ENCODE measurements at places on chromosomes 7 and 10.

DNA sequence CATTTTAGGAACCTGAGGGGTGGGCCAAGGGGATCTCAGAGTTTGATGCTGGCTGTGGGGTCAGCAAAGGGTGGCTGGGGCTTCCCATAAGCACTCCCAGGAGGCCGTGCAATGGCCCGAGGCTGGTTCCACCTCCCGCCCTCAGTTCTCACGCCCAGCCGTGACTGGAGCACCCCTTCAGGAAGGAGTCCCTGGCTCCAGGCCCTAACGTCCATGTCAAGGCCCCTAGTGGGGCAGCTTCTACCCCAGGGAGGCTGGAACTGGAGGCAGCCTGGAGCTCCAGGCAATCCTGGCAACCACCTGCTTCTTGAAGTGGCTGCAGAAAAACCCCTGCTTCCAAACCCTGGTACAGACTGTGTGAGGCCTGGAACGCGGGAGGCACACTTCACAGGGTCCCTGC lies 165.5 kb downstream of the DIP2C start:
- no peak for DNase-seq

DNA sequence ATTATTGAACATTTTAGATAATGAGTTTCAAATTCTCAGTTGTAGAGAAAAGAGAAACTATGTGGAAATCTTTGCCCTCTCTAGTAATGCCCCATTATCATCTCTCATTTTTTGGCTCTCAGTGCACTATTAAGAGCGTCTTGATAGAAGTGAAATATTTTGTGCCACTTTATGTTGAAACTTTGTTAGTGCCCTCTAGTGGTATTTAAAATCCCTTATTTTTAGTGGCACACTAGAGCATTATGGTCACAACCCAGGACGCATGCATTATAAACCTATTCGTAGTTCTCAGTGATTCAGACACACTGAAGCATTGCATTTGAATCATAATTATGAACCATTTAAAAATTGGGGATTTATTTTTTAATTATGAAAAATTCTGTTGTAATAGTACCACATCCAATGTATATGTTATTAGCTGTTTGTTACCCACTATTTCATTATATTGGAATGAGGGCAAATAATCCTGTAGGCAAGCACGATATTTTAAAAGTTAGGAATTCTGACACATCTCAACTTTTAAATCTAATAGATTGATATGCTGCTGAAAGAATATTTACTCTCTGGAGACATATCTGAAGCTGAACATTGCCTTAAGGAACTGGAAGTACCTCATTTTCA lies 21.9 kb downstream of the PDCD4 start:
- peak; percentile 75 for DNase-seq

DNA sequence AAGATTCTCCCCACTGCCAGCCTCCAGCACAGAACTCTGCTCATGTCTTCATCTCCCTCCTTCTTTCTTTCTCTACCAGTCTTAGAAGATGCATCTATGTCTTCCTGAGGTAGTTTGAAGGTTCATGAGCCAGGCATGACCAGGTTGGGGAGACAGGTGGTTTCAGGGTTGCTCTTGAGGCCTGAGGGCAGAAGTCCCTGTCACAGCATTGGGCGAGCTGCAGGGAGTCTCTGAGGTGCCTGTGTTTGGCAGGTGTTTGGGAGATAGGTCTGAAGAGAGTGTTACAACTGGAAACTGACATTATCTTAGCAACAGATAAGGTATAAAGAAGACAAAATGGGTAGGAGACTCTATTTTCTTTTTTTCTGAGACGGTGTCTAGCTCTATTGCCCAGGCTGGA lies 18.7 kb downstream of the PRSS2 start:
- no peak for DNase-seq

DNA sequence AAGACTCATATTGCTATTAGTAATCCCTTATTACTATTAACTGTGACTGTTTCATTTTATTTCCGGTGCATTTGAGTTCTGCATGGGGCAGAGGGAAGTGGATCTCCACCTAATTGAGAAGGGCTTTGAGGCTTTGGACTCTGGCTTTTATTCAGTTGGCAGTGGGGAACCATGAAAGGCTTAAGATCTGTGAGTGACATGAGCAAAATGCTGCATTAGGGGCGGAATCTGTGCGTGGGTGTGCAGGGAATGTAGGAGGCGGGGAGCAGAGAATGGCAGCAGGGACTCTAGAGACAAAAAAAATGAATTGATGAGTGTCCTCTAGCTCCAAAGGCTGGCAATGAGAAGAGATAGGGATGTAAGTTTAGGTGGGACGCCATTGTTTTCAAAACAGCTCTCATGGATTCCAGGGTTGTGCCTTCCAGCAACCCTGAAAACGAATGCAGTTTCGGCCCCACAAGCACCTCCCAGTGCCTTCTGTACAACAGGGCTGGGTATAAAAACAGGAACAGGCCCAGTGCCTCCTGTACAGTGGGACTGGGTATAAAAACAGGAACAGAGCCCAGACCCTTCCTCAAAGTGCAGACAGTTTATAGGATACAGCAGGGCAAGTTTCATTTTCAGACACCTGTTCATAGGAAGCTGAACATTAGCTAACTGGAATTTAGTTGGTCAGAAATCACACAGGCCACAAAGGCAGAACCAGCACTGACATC lies 663.3 kb upstream of the FOXK1 start:
- DNase-seq, result no peak

DNA sequence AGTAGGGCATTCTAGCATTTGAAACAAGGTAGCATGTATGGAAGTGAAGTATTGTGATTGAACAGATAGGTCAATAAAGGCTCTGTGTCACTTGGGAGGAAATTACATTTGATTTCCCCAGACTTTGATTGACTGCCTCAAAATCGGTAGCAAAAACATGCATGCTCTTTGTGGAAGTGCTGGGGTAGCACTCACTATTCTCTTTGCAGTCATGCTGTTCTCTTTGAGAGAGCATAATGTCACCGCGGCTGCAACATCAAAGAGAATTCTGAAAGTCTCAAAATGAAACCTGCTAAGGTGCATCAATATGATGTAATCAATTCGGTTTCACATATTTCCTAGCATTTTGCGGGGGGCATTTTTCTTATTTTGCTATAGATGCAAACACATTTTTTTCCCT lies 64.2 kb downstream of the ARMC3 start:
- DNase-seq, result peak; percentile 87

- no peak for DNase-seq
Measured at GRCh38 chr10:117622471-117623184, 80.1 kb downstream of the EMX2 start.

DNA sequence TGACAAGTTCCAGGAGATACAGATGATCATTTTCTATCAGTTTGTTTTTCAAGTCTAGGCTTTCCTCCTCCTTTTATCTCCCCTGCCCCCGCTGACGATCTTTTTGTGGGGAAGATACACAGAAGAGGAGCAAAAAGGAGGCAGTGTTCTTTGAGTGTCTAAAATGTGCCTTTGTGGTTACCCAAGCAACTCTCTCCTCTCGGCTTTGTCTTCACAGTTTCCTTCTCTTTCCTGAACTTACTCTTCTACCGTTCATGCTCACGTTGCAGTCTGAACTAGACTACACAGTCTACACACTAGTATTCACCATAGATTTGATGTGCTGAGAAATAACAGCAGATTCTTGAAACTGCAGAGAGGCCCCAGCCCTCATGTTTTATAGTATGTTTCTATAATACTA lies 23.6 kb downstream of the CEP41 start:
- DNase-seq, result no peak

- DNase-seq, result no peak
Measured at GRCh38 chr7:99127636-99128035, 16.3 kb downstream of the SMURF1 start.

DNA sequence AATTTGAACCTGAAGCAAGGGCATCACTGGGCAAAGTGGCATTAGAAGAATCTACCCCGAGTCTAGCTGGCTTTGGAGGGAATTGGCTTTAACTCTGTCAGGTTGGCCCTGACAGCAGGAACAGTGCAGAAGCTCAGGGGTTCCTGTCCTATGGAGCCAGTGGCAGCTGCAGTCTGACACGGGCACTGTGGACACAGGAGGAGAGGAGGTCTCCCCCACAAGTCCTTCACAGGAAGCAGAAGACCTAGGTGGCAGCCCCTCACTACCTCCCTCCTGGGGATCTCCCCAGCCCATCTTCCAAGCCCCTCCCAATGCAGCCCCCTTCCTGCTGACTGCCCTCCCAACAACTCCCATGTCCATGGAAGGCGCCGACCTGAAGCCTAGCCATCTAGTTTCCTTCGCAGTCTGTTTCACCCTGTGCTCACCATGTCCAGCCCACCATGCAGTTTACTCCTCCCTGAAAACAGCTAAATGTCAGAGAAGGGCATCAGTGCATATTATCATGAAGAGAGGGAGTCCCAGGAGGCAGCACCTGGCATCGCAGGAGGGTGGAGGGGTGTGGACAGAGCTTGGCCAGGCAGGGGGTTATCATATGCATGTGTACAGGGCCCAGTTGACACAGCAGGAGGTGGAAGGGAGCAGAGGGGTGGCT lies 17.9 kb upstream of the GDF10 start:
- DNase-seq, result no peak

- no peak for DNase-seq
Measured at GRCh38 chr7:66602159-66602558, 26.5 kb upstream of the KCTD7 start.

DNA sequence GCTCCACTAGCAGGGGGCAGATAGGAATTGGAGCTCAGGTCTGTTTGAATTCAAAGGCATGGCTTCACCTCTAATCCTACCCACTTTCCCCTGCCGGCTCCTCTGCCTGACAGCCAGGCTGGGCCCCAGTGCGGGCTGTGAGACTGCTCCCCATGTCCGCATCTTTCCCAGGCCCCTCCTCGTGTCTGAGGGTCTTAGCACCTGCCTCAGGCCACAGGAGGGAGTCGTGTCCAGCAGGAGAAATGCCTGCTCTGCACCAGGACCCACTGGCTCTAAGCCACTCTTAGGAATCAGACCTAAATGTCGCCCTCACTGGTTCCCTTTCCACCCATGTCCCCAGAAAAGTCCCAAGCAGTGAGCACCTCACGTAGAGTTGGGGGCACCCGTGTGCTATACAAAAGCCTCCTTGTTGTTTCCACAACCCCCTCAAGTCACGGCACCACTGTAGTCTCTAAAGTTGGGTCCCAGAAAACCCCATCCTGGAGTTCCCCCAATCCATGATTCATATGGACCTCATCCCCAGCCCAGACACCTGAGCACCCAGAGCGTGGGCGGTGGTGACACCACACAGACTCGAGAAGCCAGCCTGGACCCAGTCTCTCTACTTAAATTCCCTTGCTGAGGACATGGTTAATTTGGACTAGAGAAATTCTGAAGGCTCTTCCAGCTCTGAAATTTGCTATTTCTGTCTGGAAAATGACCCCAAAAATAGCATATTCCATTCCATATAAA lies 466.4 kb upstream of the ZMIZ1 start:
- no peak for DNase-seq

DNA sequence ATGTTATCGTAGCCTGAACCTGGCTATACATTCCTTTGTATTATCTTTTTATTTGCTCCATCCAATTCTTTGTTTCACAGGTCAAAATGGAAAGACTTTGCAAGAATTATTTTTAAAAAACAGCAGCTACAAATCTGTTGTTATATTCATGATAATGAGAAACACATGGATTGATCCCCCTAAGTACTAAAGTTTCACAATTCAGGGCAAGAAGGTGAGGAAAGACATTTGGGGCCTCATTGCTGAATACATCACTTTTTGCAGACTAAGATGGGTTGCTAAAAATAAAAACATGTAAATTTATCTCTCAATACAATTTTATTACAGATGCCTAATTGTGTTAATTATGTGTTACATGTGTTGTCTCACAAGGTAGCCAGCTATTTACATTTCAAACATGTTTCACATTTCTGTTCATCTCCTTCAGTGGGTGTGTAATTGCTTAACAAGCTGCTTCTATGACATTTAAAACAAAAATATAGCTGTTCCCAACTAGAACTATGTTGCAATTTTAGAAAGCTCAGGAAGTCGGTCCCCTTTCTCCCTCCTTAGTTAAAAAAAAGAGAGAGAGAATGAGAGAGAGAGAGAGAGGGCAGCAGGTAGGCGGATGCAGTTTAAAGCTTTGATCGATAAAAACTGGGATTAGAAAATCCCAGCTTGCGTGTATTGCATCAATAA lies 606.3 kb upstream of the FZD8 start:
- DNase-seq, result no peak

DNA sequence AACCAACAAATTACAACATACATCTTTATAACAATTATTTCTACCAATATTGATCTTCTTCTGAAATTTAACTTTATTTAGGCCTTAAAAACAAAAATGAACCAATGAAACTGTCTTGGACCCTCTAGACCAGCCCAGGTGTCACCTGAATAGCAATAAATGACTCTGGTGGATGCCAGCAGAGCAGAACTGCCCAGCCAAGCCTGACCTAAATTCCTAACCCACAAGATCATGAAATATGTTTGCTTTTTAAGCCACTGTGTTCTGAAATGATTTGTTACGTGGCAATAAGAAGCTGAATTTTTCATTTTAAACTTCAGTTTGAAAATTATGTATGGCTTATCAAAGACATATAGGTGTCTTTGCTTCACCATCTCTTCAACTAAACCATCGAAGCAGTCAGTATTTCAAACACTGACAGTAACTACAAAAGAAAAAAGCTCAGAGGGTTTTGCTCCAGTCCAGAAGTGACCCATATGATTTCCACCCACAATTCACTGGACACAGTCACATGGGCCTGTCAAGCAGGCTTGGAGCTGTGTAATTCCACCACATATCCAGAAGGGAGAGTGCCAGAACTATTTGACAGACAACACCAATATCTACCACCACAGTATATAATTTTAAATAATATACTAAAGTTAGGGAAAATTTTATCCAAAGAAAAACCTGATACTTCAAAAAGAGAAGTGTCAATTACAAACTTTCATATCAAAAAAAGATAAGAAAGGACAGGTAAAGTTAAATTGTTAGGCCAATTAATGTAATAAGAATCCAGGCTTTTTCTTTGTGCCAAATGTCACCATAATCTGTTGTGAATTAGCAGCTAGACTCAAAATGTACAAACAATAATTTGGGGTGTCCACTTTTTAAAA lies 94.5 kb downstream of the KMT2C start:
- peak; percentile 35 for DNase-seq

DNA sequence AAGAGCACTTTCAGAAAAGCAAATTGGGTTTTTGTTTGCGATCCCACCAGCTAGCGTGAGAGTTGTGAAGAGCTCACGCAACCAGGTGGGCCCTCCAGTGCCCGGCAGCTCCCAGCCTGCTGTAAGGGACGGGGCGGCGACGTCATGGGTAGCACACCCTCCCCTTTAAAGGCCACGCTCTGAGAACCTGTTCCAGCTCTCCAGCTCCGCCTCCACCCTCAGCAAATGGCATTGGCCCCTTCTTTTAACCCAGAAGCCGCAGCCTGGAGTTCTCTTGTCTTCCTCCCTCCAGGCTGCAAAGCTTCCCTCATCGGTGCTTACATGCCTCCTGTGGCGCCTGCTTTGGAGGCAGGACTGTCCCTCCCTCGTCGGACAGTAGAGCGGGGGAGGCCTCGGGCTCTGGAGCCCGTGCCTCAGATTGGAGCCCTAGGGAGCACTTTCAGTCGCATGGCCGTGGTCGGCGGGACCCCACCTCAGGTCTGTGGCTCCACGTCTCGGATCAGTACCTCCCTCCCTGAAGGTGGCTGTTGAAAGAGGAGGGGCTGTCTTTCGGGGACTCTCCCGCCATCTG lies 32.9 kb downstream of the WIPI2 start:
- DNase-seq, result no peak

- no peak for DNase-seq
Measured at GRCh38 chr7:128941946-128942526, 4.3 kb downstream of the IRF5 start.

- DNase-seq, result no peak
Measured at GRCh38 chr7:29350351-29350750, 155.8 kb downstream of the CHN2 start.

- no peak for DNase-seq
Measured at GRCh38 chr7:43725251-43725650, 4.1 kb downstream of the COA1 start.
